ENCODE measurements at places on chromosomes 6 and 20. TPM values are rescaled to one million over a fixed set of nuclear protein-coding genes. Genes with fewer than 3 reads are reported as not detected.
A peak's percentile ranks its signal among the peaks of the same experiment; 100 is the strongest.

PFDN6 gene
- total RNA-seq, result 56.7 TPM

SLC16A10 gene
- 0.48 TPM for total RNA-seq

BMP7 gene
- total RNA-seq, result 15.3 TPM

DNA sequence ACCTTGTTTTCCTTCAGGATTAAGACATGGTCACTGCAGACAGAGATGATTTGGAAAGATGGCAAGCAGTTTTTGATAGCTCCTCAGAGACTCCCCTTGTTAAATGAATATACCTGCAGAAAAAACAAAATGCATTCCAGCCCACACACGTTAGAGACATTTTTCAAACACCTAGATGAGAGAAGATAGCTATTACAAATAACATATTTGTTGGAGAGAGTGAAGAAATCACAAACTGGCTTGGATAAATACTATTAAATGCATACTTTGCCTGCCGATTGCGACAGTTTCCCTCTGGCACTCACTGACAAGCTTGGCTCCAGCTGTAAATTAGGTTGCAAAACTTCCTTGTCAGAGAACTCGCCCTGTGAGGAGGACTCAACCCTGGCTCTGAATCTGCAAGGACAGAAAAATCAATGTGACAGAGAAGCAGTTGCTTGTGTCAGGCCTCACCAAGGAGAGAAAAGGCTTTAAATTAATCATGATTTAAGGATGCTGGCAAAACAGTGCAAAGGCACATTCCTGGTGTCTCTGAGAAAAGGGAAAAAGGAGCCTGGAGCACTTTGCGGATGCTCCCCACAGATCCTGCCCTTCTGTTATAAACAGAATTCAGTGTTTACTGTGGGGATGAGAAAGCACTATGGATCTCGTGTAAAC, 423.7 kb upstream of the MARCKS start:
- H3K36me3 ChIP-seq, result no peaks in the 10 kb centered on the region
- no peaks in the 10 kb centered on the region for H3K27me3 ChIP-seq
- H3K4me3 ChIP-seq, result no peak overlapping the region
- H3K27ac ChIP-seq, result no peak overlapping the region
- peak; percentile 48 for DNase-seq

GRCh38 chr6:33057222-33058150, 16.0 kb downstream of the HLA-DPA1 start:
- no peak overlapping the region for H3K27ac ChIP-seq
- DNase-seq, result no peak
- H3K36me3 ChIP-seq, result no peaks in the 10 kb centered on the region
- peaks cover 21% of the 10 kb centered on the region for H3K27me3 ChIP-seq
- H3K4me3 ChIP-seq, result no peak overlapping the region

DNA sequence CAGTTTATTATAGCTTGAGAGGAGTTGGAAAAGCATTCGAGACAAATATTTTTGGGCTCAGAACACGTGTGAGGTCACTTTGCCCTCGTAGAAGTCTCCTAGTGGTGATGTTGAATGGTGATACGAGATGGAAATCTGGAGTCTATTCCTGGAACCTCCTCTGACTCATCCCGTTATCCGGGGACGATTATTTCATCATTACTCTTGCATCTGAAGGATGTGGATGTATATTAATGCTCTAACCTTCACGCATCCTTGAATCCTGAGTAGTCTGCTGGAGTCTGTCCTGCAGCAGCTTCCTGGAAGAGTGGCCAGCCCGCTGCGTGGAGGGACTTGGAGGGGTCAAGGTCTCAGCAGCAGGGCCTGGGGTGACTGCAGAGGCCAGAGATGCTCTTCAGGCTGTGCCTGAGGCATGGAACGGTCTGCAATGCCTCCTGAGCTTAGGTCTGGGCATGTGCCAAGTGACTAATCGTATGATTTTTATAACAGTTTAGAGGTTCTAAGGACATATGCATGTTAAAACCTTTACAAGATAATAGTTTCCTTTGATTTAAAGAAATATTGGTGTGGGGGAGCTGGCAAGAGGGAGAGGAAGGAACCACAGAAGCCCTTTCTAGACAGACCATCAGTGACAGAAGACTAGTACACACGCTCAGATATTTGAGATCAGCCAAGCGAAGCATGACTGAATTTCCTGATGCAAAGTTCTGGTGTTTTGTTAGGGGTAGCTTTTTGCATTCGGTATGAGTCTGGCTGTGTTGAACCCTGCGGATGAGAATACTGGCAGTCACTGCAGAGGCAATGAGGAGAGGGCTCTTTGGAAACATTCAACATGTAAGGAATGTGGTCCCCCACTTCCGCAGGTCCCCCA, 400.2 kb downstream of the QKI start:
- no peaks in the 10 kb centered on the region for H3K27me3 ChIP-seq
- no peak overlapping the region for H3K4me3 ChIP-seq
- peak overlapping the region; percentile 38 for H3K27ac ChIP-seq
- H3K4me1 ChIP-seq, result peaks cover 13% of the 10 kb centered on the region
- no peaks in the 10 kb centered on the region for H3K36me3 ChIP-seq

GRCh38 chr6:135938576-135939207, 87.2 kb downstream of the PDE7B start:
- H3K36me3 ChIP-seq, result no peaks in the 10 kb centered on the region
- DNase-seq, result peak; percentile 39
- no peak overlapping the region for H3K4me3 ChIP-seq
- H3K4me1 ChIP-seq, result peaks cover 20% of the 10 kb centered on the region
- H3K27me3 ChIP-seq, result no peaks in the 10 kb centered on the region

DNA sequence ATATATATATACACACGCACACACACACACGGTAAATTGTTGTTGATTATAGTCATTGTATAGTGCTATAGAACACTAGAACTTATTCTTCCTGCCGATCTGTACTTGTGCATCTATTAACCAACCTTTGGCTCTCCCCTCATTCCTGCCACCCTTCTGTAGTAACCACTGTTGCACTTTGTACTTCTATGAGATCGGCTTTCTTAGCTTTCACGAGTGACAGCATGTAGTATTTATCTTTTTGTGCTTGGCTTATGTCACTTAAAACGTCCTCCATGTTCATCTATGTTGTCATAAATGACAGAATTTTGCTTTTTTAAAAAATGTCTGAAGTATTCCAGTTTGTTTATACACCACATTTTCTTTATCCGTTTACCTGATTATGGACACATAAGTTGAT, 20.9 kb upstream of the DYNLRB1 start:
- H3K27ac ChIP-seq, result no peak overlapping the region
- H3K27me3 ChIP-seq, result no peaks in the 10 kb centered on the region
- DNase-seq, result no peak
- H3K4me1 ChIP-seq, result no peaks in the 10 kb centered on the region
- no peak overlapping the region for H3K4me3 ChIP-seq

GRCh38 chr6:149860834-149861602, 3.1 kb downstream of the LRP11 start:
- H3K4me1 ChIP-seq, result peaks cover 36% of the 10 kb centered on the region
- H3K36me3 ChIP-seq, result no peaks in the 10 kb centered on the region
- H3K27me3 ChIP-seq, result no peaks in the 10 kb centered on the region
- H3K27ac ChIP-seq, result peak overlapping the region; percentile 10
- H3K4me3 ChIP-seq, result peak overlapping the region; percentile 13

- no peak overlapping the region for H3K4me3 ChIP-seq
- DNase-seq, result no peak
- H3K36me3 ChIP-seq, result no peaks in the 10 kb centered on the region
- H3K27me3 ChIP-seq, result no peaks in the 10 kb centered on the region
Observed at GRCh38 chr6:139881236-139881635, 506.8 kb upstream of the CITED2 start.

- peak overlapping the region; percentile 23 for H3K27ac ChIP-seq
- peak; percentile 59 for DNase-seq
- H3K36me3 ChIP-seq, result peaks cover 36% of the 10 kb centered on the region
Observed at GRCh38 chr20:50572938-50573777, 63.0 kb downstream of the PTPN1 start.

GRCh38 chr20:63709149-63709527, 1.3 kb downstream of the ZGPAT start:
- H3K4me1 ChIP-seq, result peaks cover 17% of the 10 kb centered on the region
- H3K36me3 ChIP-seq, result peaks cover 25% of the 10 kb centered on the region
- no peak overlapping the region for H3K4me3 ChIP-seq
- H3K27me3 ChIP-seq, result no peaks in the 10 kb centered on the region

DNA sequence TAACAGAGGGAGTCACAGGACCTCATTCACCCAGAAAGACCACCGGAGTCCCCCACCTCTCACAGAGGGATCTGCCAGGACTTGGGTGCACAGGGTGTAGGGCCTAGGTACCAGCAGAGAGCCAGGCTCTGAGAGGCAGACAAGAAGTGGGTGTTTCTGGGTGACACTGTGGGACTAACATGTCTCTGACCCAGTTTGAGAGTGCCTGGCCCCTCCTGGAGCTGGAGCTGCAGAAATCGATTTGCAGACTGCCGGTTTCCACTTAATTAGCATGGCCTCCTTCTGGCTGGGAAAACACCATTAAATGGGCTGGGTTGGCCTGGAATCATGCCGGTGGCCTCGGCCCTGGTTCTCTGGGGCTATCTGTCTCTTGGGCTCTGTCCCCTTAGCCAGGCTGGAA, 59.2 kb downstream of the PPP1R16B start:
- H3K36me3 ChIP-seq, result no peaks in the 10 kb centered on the region
- peaks cover 4% of the 10 kb centered on the region for H3K27me3 ChIP-seq
- H3K27ac ChIP-seq, result no peak overlapping the region

DNA sequence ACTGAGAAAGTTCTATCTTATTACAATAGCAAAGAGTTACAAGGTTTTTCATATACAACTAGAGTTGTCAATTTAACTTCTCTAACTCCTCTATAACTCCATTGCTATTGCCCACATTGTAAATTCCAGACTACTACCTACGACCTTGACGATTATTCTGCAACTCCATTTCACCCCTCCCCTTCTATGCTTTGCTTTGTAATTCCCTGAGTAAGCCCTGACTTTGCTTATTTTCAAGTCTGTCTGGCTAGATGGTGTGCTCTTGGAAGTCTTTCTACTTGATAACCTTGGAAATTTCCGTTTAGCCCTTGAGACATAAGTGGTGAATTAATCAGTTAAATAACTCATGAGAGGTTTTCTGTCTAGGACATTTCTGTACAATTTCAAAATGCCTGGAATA, 161.4 kb downstream of the C6orf58 start:
- no peaks in the 10 kb centered on the region for H3K4me1 ChIP-seq
- no peak overlapping the region for H3K27ac ChIP-seq
- no peak for DNase-seq
- H3K27me3 ChIP-seq, result no peaks in the 10 kb centered on the region
- H3K4me3 ChIP-seq, result no peak overlapping the region
- no peaks in the 10 kb centered on the region for H3K36me3 ChIP-seq
